ENCODE measurements at places on chromosomes 6 and 20.

GRCh38 chr6:78511009-78511408 lies 356.3 kb upstream of the IRAK1BP1 start:
- no peak for DNase-seq

- no peak for DNase-seq
Measured at GRCh38 chr6:168428052-168428826, 12.7 kb upstream of the SMOC2 start.

DNA sequence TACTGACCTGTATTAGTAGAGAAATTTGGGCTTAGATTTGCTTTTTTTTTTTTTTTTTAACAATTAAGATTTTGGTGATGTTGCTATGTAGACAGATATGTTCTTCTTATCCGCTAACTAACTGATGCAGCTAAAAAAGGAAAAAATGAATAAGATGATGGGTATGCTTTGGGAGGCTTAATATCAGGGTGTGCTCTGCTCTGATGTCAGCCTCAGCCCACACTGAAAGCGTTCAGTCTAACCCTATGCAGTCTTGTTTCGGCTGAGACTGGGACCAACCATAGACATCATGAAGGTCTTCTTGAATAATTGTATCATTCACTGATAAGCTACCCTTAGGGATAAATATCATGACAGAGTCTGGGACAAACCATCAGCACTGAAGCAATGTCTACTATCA lies 6.9 kb upstream of the CCN2 start:
- no peak for DNase-seq

DNA sequence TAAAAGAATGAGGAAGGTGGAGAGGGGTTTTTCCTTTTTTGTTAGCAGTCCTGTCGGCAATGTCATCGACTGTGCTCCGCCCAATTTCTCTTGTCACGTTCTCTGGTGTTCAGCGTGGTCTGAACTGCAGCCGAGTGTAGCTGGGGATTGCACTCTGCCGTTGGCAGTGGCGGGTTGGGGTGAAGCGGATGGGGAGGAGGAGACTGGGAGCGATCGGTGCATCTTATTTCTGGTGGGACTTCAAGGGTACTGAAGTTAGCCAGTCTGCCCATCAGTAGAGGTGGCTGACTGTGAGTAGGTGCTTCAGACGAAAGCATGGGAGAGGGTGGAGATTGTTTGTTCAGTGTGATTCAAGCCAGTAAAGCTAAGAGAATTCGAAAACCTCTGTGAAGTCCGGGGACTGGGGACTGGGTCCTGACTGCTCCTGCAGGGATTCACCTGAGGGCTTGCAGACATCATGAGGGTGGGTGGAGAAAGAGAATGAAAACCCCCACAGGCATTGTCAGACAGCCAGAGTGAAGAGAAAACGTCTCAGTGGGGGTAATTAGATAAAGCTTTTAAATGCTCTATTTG lies 5.1 kb downstream of the RREB1 start:
- no peak for DNase-seq

DNA sequence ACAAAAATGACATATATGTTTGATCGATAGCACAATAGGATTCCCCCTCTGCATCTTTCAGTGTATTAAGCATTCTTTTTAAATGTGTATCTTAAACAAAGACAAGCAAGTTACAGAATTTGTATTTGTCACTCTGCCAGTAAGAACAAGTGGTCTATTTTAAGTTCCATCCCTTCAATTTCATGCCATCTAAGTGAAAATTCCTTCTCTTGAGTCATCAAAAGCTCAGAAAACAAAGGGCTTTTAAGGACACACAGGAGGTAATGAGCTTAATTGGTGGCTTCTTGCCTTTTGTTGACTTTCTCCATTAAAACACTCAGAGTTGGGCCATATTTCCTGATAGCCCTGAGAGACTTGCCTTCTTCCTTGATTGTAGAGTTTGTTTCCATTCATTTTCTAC lies 547.8 kb downstream of the TENT5A start:
- peak; percentile 38 for DNase-seq

DNA sequence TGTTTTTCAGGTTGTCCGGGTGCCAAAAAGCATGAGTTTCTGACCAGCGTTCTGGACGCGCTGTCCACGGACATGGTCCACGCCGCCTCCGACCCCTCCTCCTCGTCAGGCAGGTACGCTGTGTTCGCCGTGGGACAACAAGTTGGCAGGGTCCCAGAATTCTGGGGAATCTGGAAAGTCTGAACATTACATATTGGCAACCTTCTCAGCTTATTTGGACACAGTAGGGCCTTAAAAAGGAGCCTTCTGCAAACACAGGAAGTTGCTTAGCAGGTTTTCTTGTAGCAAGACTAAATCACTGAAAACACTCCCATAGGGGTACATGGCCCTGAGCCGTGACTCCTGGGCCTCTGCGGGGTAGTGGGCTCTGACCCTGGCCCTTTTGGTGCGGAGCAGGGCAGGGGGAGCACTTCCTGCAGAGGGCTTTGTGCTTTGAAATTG lies 209.7 kb downstream of the SMOC2 start:
- no peak for DNase-seq

DNA sequence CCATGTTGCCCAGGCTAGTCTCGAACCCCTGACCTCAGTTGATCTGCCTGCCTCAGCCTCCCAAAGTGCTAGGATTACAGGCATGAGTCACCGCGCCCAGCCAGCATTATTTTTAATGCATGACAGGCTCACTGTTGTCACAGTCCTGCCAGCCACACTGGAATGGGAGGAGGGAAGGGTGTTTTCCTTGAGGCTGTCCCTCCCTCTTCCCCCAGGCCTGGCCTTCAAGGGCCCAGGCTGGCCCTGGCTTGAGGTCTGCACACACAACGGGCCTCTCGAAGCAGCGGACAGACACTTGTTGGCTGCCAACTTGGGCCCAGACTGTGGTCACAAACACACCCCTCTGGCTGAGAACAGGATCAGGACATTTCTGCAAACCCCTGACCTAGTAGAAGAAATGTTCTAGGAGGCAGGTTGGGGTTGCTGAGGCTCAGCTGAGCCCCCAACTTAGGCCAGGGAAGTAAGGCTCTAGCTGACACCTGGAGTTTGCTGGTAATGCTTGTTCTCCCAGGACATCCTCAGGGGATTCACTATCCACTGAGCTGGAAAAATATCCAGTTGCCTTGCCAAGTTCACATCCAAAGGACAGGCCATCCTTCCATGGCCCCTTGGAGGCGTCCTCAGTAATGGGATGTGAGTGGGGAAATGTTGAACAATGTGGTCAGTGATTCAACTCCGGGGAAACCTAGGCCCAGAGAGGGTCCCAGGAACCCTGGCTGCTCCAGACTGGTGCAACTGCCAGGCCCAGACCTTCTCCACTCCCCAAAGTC lies 9.9 kb downstream of the SNTA1 start:
- DNase-seq, result no peak

DNA sequence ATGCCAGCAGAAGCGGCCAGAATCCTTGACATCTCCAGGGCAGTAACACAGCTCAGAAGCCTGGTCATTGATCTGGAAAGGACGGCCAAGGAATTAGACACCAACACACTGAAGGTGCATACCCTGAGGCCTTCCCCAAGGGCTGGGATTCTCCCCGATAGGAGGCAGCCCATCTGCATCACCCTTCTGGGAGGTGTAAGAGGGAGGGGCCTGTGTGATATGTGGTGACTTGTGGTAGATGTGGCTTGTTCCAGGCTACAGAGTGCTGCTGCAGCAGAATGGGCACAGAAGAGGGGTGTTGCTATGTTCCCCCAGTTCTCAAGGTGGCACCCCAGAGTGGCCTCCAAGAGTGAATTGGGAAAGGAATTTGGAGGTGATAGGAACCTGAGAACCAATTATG lies 11.2 kb downstream of the TRIM40 start:
- DNase-seq, result no peak

DNA sequence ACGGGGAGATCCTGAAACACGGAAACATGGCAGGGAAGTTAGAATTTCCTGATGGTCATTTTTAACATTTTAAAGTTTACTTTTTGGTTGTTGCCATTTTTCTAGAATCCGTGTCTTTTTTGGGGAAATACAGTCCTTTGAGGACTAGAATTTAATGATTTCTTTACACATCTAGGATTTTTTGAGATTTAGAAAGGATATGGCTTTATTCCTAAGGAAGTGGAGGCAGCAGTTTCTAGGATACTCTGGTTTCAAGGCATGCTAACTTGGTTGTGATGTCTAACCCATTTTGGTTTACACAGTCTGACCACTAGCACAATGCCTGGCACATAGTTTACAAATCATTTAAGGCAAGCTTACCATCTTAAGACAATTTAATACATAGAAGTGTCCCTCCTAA lies 1.1 kb upstream of the ZBTB2 start:
- DNase-seq, result no peak

DNA sequence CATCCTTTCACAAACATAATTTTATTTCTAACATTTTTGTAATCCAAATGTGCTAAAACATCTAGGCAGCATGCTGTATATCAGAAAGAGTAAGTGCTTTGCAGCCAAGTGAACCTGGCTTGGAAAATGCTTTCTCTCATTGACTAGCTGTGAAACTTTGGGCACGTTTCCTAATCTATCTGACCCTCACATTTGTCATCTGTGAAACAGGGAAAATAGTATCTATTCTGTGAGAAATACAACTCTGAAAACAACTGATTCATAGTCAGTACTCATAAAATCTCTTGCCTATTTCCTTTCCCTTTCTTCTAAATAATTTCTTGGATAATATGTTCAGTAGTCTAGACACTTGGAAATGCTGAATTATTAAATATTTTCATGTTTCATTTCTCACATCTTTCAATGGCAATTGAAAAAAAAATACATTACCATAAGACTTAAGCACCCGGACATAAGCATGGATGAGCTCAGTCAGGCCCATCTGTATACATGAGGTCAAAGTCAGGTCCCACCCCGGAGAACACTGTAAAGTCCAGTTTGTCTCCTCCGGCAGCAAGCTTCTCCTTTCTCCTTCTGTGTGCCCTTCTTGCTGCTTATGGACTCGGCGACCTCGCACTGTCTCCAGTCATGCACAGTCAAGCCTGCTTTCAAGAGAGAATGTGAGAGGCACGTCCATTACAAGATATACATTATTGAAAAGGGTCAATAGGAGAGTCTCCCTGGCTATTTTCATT lies 455.0 kb upstream of the SOX4 start:
- no peak for DNase-seq

- DNase-seq, result no peak
Measured at GRCh38 chr6:125526007-125526720, 223.3 kb upstream of the HEY2 start.

DNA sequence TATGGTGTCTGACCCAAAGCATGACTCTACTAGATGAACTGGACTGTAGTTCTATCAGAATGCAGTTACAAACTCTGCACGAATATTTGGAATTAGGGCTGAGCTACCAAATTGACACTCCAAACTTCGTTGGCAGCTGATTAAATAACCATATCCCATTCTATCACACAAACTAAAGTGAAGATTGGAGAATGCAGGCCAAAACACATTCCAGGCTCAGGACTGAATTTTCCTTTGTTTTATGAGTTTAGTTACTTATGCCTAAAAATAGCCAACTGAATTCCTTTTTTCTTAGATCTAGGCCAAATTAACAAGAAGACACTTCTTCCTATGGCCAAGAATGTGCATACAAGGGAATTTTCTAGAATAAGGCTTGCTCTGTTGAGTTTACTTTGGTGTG lies 9.7 kb upstream of the KIAA0408 start:
- no peak for DNase-seq

GRCh38 chr6:106066989-106067388 lies 19.1 kb upstream of the PRDM1 start:
- DNase-seq, result no peak

DNA sequence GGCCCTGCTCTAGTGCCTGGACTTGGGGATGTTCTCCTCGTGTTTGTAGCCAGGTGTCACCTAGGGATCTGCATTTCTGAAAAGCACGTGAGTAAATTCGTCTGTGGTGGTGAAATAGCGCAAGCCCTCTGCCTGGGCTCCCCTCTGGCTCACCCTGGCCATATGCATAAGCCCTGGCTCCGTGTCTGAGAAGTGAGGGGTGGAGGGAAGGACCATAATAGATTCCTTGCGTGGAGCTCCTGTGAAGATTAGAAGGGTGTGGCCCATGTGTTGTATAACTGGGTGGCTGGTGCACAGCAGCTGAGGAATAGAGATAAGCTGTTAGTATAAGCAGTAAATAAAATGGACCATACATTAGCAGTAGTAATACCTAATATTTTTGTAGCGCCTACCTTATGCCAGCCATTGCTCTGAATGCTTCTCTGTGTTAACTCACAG lies 4.8 kb downstream of the BCAS1 start:
- DNase-seq, result no peak

DNA sequence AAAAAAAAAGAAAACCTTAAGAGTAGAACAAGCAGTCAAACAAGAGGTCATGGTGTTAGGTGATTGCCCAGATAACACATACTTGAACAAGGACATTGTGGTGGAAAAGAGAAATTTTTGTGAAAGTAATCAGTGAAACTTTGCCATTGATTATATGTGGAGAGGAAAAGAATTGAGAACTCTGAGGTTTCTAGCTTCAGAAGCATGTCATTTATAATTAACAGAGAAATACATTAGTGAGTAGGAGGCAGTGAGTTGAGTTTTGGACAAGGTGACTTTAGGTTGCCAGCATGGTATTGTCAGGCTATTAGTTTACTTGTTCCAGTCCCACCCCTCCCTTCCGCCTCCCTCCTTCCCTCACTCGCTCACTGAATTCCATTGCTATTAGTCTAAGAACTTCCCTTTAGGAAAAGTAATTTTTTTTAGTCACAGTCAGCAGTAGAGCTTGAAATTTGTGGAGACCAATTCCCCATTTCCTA lies 17.2 kb downstream of the TAB2 start:
- DNase-seq, result peak; percentile 60

DNA sequence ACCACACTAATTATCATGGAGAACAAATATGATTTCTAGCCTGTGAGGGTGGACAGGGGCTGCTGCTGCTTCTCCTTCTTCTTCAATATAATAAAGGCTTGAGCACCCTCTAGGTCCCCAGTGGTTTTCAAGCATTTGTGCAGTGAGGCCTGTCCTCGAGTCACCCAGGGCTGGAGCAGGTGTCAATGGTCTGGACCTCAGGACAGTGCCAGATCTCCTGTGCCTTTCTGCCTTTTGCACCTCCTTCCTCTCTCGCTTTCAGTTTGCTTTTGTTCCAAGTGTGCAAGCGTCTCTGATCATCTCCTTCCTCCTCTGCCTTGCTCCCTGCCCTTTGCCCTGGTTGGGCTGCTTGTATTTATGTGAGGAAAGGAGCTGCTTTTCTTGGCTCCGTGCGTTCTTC lies 152.2 kb upstream of the SYNDIG1 start:
- no peak for DNase-seq
